Activated B cell treated with CpG ODN at 0.5 μM for 24 hours (primary cell): ENCODE measurements at places on chromosomes 6 and 20.
A peak's percentile ranks its signal among the peaks of the same experiment; 100 is the strongest.

GRCh38 chr20:60365064-60365666, 406.9 kb downstream of the CDH26 start:
- H3K27me3 ChIP-seq, result no peaks in the 10 kb centered on the region
- H3K27ac ChIP-seq, result no peak overlapping the region
- H3K36me3 ChIP-seq, result no peaks in the 10 kb centered on the region
- no peak overlapping the region for H3K4me3 ChIP-seq

- no peaks in the 10 kb centered on the region for H3K27me3 ChIP-seq
- H3K27ac ChIP-seq, result no peak overlapping the region
- H3K4me3 ChIP-seq, result no peak overlapping the region
- DNase-seq, result no peak
- no peaks in the 10 kb centered on the region for H3K4me1 ChIP-seq
Measured at GRCh38 chr20:11937230-11937629, 19.5 kb downstream of the BTBD3 start.

- no peaks in the 10 kb centered on the region for H3K36me3 ChIP-seq
- no peak overlapping the region for H3K27ac ChIP-seq
- peaks cover 12% of the 10 kb centered on the region for H3K27me3 ChIP-seq
- no peaks in the 10 kb centered on the region for H3K4me1 ChIP-seq
Measured at GRCh38 chr6:130699742-130700141, 127.5 kb upstream of the SMLR1 start.

DNA sequence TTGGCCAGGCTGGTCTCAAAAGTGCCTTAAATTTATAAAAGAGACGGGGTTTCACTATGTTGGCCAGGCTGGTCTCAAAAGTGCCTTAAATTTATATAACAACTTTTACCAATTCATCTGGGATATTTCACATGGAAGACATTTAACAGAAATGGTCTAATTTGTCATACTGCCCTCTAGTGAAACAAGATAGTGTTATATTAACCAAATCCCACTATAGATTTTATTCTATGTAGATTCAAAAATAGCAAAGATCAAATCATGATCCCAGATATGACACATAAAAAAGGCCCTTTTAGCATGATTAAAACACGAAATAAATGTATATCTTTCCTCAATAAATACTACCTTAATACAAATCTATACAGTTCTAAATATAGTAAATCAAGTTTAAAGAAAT, 102.8 kb upstream of the TFAP2D start:
- no peaks in the 10 kb centered on the region for H3K36me3 ChIP-seq
- H3K27me3 ChIP-seq, result no peaks in the 10 kb centered on the region
- H3K4me1 ChIP-seq, result no peaks in the 10 kb centered on the region
- H3K4me3 ChIP-seq, result no peak overlapping the region
- H3K27ac ChIP-seq, result no peak overlapping the region

DNA sequence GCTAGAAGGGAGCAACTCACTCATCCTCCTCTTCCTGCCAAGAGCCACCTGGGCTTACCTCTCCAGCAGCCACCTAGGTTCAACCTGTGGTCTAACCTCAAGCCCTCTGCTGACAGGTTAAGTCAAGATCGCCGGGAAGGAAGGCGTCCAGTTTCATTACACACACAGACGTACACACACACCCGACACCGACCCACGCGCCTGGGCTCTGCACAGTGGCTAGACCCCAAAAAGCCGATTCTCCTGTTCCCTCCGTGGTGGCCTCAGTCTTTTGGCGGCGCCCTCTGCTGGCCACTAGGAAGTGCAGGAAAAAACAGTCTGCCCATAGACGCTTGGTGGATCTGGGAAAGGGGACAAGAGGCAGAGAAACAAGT, 52.8 kb downstream of the MRPL14 start:
- H3K27me3 ChIP-seq, result peaks cover 30% of the 10 kb centered on the region
- H3K27ac ChIP-seq, result peak overlapping the region; percentile 7
- peak overlapping the region; percentile 66 for H3K4me3 ChIP-seq
- H3K4me1 ChIP-seq, result peaks cover 20% of the 10 kb centered on the region

- H3K36me3 ChIP-seq, result peaks cover under 1% of the 10 kb centered on the region
- H3K4me1 ChIP-seq, result peaks cover 24% of the 10 kb centered on the region
- no peak for DNase-seq
- no peak overlapping the region for H3K4me3 ChIP-seq
Measured at GRCh38 chr6:144068794-144069193, 26.6 kb downstream of the SF3B5 start.

GRCh38 chr6:169803816-169804340, 52.5 kb downstream of the ERMARD start:
- peaks cover 9% of the 10 kb centered on the region for H3K4me1 ChIP-seq
- H3K36me3 ChIP-seq, result no peaks in the 10 kb centered on the region
- no peak for DNase-seq
- H3K27me3 ChIP-seq, result peaks cover 14% of the 10 kb centered on the region

GRCh38 chr6:167255918-167256553, 35.1 kb upstream of the UNC93A start:
- H3K27me3 ChIP-seq, result peaks cover 23% of the 10 kb centered on the region
- no peaks in the 10 kb centered on the region for H3K4me1 ChIP-seq
- DNase-seq, result no peak
- no peak overlapping the region for H3K4me3 ChIP-seq
- no peaks in the 10 kb centered on the region for H3K36me3 ChIP-seq

- no peaks in the 10 kb centered on the region for H3K27me3 ChIP-seq
- DNase-seq, result no peak
- H3K36me3 ChIP-seq, result no peaks in the 10 kb centered on the region
- peak overlapping the region; percentile 82 for H3K4me3 ChIP-seq
- H3K4me1 ChIP-seq, result peaks cover 51% of the 10 kb centered on the region
Measured at GRCh38 chr6:29965563-29965872, 23.2 kb downstream of the HLA-A start.

- H3K27me3 ChIP-seq, result no peaks in the 10 kb centered on the region
- no peaks in the 10 kb centered on the region for H3K36me3 ChIP-seq
- H3K4me3 ChIP-seq, result no peak overlapping the region
- no peaks in the 10 kb centered on the region for H3K4me1 ChIP-seq
- H3K27ac ChIP-seq, result no peak overlapping the region
- DNase-seq, result no peak
Measured at GRCh38 chr6:72966628-72967280, 258.5 kb downstream of the KHDC1L start.

- no peaks in the 10 kb centered on the region for H3K36me3 ChIP-seq
- no peak for DNase-seq
Measured at GRCh38 chr6:149332602-149333265, 15.2 kb downstream of the TAB2 start.

DNA sequence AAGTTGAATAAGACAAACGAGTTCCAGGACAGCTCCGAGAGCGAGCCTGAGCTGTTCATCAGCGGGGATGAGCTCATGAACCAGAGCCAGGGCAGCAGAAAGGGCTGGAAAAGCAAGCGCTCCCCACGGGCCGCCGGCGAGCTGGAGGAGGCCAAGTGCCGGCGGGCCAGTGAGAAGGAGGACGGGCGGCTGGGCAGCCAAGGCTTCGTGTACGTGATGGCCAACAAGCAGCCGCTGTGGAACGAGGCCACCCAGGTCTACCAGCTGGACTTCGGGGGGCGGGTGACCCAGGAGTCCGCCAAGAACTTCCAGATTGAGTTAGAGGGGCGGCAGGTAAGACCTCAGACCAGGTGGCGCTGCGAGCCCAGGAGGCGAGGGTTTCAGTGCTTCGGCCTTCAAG, 56.0 kb upstream of the TMEM181 start:
- no peak for DNase-seq
- H3K4me1 ChIP-seq, result peaks cover 5% of the 10 kb centered on the region
- no peak overlapping the region for H3K4me3 ChIP-seq
- H3K27me3 ChIP-seq, result no peaks in the 10 kb centered on the region
- H3K27ac ChIP-seq, result no peak overlapping the region
- peaks cover 76% of the 10 kb centered on the region for H3K36me3 ChIP-seq

DNA sequence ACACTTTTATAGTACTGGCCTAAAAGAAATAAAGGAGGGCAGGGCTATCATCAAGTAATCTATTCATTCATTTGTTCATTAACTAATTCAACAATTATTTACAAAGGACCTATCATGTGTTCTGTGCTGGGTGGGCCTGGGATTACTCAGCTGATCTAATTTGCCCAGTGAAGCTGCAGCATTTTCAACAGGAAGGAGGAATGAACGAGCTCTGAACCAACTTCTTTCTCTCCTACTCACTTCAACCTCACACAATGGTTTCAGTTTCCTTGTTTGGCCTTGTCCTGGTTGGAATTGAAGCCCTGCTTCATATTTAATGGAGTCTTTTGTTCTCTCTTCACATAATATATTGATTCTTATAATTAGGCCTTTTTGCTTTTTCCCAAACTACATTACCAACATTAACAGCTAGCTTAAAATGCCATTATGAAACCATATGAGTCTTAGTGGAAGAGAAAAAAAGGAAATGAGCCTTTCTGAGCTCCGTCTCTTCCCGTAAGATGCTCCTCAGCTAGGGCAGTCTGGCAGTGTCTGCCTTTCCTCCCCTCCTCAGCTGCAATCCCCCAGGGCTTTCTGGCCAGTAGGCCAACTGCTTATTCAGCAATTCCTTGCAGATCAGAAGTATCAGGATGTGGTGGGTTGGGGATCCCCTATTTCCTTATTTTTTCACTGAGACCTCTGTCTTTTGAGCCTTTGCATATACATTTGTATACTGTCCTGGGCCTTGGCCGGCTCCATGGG, 79.4 kb upstream of the NRN1 start:
- no peaks in the 10 kb centered on the region for H3K36me3 ChIP-seq
- no peak overlapping the region for H3K4me3 ChIP-seq
- H3K27ac ChIP-seq, result no peak overlapping the region
- no peak for DNase-seq
- H3K4me1 ChIP-seq, result no peaks in the 10 kb centered on the region

- no peaks in the 10 kb centered on the region for H3K4me1 ChIP-seq
- no peaks in the 10 kb centered on the region for H3K27me3 ChIP-seq
- no peak overlapping the region for H3K27ac ChIP-seq
- DNase-seq, result no peak
- H3K36me3 ChIP-seq, result no peaks in the 10 kb centered on the region
- H3K4me3 ChIP-seq, result no peak overlapping the region
Measured at GRCh38 chr6:93213028-93213427, 206.3 kb downstream of the EPHA7 start.

GRCh38 chr20:18984238-18985200, 170.9 kb downstream of the SCP2D1 start:
- no peak overlapping the region for H3K4me3 ChIP-seq
- no peak for DNase-seq

DNA sequence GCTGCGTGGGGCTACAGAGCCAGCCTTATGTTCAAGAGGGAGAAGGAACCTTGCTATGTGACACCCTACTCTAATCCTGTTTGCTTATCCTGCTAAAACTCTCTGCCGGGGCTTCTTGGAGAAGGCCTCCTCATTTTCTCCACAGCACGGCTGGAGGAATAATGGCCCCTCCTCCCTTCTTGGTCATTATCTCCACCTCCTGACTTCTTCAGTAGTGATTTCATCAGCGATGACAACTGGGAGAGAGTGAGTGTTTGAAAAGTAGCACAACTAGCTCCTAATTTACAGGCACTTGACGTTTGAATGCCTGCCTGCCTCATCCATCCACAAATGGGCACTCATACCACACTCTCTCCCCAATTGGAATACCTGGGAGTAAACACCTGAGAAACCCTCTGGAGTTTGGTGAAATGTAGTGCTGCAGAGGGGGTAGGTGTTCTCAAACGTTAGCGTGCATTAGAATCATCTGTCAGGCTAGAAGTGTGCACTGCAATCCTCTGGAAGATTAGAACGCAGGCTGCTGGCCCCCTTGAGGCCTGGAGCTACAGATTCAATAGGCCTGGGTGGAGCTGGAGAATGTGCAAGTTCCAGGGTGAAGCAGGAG, 148.5 kb downstream of the FOXC1 start:
- H3K27me3 ChIP-seq, result no peaks in the 10 kb centered on the region
- H3K4me1 ChIP-seq, result no peaks in the 10 kb centered on the region
- no peak for DNase-seq

DNA sequence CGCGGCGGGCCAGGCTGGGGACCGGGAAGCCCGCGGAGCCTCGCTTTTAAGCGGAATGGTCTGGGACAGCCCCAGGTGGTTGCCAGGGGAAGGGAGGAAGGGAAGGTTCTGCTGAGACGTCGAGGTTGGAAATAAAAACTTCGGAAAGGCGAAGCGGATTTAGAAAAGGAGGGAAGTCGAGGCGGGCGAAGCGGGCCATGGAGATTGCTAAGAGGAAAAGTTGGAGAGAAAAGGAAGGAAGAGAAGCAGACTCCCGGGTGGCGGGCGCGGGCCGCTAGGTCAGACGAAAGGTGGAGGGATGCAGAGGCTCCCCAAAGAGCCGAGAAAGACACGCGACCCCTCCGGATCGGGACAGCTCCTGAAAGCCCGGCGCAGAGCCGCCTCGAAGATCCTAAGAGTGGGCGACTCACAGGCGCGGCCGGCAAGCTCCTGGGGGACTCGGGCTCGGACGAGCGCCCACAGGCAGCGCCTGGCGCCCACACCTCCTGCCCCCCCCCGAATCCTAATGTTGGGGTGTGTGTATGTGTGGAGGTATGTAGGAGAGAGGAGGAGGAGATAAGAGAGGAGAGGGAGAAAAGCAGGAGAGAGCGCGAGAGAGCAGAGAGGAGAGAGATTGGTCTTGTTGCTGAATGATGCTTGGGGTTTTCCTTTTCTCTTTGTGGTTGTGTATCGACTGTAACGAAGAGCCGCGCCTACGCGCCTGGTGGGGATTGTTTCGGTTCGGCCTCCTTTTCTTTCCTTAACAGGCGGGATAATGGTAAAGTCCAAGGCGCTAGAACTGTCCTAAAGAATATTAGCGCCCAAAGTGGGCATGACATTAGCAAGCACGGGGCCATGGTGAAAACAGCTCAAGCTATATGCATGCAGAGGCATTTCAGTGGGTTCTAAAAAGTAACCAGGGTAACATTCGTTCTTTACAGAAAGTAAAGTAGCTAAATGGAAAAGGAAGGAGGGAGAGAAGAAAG, 1.5 kb downstream of the TFAP2B start:
- H3K4me3 ChIP-seq, result peak overlapping the region; percentile 28
- H3K27me3 ChIP-seq, result peaks cover 78% of the 10 kb centered on the region
- H3K4me1 ChIP-seq, result peaks cover 22% of the 10 kb centered on the region
- no peak overlapping the region for H3K27ac ChIP-seq
